Head of caudate nucleus (tissue), 42 donors: ENCODE measurements at places on chromosomes 5 and 9.

- DNase-seq: no peak
Measured at GRCh38 chr9:131030239-131031004, 21.4 kb downstream of the LAMC3 start.

GRCh38 chr5:160237571-160238093 lies 8.3 kb downstream of the FABP6 start:
- no peak for DNase-seq

DNA sequence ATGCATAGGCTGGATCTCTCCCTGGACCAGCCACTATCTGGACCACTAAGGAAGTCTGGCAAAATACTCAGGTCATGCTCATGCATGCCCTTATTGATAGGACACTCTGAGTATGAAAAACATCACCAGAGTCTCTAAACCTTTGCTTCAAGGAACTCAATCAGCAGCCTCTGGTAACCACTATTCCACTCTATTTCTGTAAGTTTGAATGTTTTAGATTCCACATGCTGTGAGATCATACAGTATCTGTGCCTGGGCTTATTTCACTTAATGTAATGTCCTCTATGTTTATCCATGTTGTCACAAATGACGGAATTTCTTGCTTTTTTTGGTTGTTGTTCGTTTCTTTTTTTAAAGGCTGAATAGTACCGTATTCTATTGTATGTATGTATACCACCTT lies 68.3 kb downstream of the TARS1 start:
- no peak for DNase-seq

DNA sequence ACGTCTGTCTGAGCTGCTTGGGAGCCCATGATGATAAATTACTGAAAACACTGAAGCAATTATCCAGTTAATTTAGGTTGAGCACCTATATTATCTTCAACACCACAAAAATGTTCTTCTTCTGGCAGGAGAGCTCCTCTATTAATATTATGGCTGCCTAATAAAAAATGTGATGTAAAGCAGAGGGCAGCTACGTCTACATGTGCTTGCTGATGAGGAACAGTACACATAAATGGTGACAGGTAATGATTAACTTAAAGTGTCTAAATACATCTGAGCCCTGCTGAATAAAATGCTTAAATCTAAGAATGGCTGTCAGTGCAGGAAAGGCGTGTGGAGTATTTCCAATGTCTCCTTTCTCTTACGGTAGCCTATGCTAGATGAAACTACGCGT lies 131.3 kb upstream of the NR3C1 start:
- no peak for DNase-seq

DNA sequence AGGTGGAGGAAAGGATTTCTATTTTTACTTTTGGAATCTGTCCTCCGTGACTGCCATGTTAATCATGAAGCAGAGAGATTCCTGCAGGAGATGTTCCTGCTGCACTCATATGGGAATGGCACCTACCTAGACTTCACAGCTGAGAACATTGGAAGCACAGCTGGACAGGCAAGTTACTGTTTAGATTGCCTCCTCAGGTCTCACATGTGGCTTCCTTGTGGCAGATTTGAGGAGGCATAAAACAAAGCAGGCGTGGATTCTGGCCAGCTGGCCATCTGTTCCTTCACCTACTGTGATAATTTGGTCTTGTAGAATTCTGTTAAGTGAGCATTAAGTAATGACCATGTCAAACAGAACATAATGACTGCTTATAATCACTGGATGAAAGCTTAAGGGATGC lies 193.4 kb downstream of the EDIL3 start:
- DNase-seq: no peak
